ENCODE measurements at places on chromosomes 11 and 22.

DNA sequence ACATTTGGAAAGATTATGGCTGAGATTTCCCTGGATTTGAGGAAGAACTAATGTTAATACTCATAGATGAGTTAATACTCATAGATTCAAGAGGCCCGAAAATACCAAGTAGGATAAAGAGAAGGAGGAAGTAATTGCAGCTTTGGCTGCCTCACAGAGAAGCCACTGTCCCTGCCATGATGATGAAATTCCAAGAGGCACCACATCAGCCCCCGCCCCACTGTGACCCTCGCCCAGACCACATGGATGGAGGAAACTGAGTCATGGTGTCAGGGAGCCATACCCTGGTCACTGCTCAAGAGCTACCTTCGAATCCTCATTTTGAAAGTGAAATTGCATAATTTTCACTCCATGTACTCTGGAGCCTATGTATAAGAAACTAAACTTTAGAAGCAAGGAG is 92.9 kb upstream of the SLC22A12 start:
- no peak for DNase-seq

GRCh38 chr11:95066716-95067038 is at the start of gene SRSF8:
SRSF8 (plus strand) TSS chr11:95066919; CDS start chr11:95067227, 308 bp downstream.
- no peak for DNase-seq

DNA sequence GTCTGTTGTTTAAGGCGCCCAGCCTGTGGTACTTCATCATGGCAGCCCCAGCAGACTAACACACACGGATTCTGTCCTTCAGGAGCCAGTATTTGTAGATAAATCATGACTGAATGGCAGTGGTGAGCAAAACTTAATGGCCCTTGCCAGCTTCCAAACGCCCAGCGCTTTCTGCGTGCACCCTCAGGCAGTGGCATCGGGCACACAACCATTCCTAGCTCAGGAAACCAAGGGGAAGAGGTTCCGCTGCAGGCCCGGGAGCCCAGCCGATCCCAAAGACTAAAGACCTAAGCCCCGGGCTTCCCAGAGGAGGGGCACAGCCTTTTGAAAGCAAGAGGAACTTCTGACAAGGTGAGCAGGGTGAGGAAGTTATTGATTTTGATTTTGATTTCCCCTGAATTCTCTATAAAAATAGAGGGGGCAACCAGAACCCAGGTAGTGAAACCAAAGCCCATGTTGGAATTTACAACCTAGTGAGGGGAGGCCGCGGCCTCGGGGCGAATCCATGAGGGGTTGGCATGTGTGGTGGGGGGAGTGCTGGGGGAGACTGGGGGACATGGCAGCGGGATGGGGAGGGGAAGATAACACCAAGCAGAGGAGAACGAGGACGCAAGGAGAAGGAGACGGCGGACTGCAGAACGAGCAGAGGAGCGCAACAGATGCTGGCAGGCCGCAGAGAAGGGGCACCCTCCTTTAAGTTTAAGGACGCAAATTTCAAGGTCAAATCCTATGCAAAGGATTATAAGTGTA is 79.9 kb upstream of the SEPTIN5 start:
- DNase-seq, result no peak

GRCh38 chr11:77223797-77224196 is 77.7 kb downstream of the GDPD4 start:
- no peak for DNase-seq

- no peak for DNase-seq
Measured at GRCh38 chr11:109957601-109958000, 135.6 kb upstream of the ZC3H12C start.

GRCh38 chr22:28017558-28017820 is 98.4 kb upstream of the PITPNB start:
- no peak for DNase-seq

- DNase-seq, result no peak
Measured at GRCh38 chr11:10606536-10607208, 38.2 kb upstream of the LYVE1 start.

DNA sequence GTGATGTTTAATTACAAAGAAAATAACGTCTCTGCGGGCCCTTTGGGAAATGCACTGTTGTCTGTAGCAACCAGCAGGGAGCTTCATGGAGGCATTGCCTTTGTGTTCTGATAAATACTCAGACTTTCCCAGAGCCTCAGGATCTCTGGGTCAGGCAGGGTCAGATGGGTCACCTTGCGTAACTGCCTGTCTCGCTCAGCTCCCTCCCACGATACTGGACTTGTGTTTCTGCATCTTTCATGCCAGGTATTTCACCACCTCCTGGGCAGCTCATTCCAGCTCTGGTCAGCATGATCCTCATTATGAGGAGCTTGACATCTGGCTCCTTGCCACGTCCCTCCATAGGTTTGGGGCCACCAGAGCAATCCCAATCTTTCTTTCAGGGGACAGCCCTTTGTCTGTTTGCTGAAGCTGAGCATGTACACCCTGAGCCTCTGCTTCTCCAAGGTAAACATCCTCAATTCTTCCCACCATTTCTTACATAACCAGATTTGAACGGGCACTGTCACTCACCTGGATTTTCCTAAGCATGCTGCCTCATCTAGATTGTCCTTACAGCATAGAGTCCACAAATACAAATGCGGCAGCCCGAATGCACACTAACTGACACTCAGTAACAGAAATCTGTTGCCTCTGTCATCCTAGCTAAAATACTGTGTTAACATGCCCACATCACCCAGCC is 162.3 kb downstream of the LARGE1 start:
- DNase-seq, result no peak

GRCh38 chr11:111324277-111324720 is 26.0 kb downstream of the POU2AF3 start:
- no peak for DNase-seq

DNA sequence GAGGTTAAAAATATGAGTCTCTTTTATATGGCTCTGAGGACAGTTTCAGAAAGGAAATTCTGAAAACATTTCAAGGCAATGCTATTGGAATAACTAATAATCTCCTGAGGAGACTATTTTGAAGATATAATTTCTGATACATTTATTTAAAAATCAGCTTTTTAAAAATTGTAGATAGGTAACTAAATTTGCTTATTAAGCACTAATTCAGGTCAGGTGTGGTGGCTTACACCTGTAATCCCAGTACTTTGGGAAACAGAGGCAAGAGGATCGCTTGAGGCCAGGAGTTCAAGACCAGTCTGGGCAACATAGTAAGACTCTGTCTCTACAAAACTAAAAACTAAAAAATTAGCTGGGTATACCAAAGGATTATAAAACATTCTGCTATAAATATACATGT is 17.0 kb downstream of the ZDHHC13 start:
- DNase-seq, result no peak

- DNase-seq, result no peak
Measured at GRCh38 chr11:65506772-65507505, 8.1 kb downstream of the MALAT1 start.

DNA sequence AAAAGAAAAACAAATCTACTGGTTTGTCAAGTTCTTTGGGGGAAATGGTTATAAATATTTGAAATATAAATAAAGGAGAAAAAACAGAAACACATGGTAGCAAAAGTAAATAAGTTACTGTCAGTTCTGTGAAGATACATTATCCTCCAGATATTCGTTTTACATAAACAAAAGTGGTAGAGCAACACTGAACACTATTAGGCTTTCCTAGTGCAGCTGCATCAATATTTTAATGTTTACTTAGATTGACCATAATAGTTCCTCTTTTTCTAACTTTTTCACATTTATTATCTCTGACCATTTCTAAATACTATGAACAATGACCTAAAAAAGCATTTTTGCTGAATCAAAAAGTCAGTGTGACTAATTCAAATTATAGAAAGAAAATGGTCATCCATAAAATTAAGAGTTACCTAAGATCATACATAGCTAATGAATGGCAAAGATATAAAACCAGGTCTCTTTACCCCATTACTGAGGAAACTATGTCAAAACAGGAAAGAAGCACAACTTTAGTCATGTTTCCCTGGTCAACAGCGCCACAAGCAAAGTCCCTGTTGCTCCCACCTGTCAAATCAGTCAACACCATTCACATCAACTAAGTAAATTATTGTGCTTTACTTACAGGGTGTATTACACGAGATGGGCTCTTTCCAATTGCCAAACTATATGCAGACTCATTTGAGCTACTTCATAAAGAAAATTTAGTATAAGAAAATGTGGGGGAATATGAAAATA is 38.5 kb downstream of the SBF2 start:
- no peak for DNase-seq

GRCh38 chr11:59528711-59529110 is 17.4 kb downstream of the OR4D9 start:
- DNase-seq, result no peak

- DNase-seq, result no peak
Measured at GRCh38 chr22:35997438-35997837, 31.2 kb downstream of the RBFOX2 start.

- no peak for DNase-seq
Measured at GRCh38 chr11:46386674-46387073, 4.9 kb downstream of the CHRM4 start.

- DNase-seq, result no peak
Measured at GRCh38 chr11:15539645-15540044, 424.9 kb downstream of the INSC start.

GRCh38 chr11:103257360-103257759 is 148.1 kb downstream of the DYNC2H1 start:
- DNase-seq, result no peak

DNA sequence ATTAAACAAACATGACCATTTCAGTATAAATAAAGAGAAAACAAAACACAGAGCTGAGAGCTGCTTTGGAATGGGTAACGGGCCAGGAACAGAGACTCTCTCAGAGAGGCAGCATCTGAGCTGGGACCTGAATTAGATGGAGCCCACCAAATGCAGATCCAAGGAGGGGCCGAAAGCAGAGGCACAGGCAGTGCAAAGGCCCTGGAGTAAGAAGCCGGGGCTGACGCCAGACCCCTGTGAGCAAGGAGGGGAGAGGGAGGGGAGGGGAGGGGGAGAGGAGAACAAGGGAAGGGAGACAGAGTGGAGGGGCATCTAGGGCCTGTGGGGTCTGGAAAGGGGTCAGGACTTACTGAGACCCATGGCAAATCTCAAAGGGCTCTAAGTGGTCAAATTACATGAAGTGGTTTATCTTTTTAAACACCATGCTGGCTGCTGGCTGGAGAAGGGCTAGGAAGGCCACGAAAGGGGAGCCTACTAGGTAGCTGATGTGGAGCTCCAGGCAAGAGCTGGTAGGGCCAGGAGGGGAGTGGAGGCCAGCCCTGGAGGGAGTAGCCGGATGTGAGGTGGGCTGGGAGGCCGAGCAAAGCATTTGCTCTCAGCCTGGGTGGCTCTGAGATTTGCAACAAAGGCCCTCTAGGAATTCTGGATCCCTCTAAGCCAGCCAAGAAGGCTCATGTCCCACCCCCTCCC is 3.2 kb downstream of the OSBPL5 start:
- DNase-seq, result no peak

GRCh38 chr11:65972116-65972515 is 10.6 kb downstream of the SART1 start:
- DNase-seq, result no peak

DNA sequence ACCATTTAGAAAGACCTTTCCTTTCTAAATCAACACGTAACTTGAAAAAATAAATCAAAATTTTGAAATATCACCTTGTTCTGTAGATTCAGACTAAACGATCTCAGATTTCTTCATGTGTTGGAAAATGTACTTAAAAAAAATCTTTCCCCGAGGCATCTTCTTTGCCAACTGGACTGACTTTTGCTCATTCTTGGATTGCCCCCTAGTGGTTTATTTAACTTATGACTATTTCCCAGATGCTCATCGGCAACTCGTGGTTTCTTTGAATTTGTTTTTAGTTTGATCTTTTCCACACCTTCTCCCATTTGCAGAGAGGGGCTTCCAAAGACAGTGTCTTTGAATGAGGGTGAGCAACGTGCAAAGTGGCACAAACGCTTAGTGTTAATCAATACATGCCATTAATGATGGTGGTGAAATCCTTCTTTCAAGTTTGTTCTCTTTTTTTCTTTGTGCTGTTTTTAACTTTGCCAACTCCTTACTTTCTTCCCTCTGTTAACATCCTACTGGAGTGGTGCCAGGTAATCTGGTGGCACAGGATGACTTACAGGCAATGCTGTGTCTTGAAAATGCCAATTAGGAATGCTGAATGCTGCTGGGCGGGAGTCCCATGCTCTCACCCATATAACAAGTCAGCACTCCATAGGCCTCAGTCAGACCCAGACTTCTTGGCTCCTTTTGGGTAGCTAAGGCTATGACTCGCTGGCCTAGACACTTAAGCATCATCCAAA is 18.3 kb downstream of the PRSS23 start:
- peak; percentile 67 for DNase-seq

- no peak for DNase-seq
Measured at GRCh38 chr11:17840101-17840548, 105.5 kb downstream of the KCNC1 start.

DNA sequence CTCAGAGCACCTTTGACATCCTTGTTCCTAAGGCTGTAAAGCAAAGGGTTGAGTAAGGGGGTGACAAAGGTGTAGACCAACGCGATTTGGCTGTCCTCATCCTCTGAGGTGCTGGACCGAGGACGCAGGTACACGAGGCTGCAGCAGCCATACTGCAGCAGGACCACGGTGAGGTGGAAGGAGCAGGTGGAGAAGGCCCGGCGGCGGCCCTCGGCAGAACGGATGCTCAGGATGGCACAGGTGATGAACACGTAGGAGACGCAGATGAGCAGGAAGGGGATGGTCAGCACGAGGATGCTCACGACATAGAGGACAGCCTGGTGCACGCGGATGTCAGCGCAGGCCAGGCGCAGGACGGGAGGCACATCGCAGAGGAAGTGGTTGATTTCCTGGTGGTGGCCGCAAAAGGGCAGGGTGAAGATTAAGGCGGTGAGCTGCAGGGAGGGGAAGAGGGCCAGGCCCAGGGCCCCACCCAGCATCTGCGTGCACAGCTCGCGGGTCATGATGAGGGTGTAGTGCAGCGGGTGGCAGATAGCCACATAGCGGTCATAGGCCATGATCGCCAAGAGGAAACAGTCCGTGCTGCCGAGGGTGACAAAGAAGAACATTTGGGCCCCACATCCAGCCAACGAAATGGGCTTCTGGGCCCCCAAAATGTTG is 632 bp downstream of the OR10Q1 start:
- DNase-seq, result no peak

DNA sequence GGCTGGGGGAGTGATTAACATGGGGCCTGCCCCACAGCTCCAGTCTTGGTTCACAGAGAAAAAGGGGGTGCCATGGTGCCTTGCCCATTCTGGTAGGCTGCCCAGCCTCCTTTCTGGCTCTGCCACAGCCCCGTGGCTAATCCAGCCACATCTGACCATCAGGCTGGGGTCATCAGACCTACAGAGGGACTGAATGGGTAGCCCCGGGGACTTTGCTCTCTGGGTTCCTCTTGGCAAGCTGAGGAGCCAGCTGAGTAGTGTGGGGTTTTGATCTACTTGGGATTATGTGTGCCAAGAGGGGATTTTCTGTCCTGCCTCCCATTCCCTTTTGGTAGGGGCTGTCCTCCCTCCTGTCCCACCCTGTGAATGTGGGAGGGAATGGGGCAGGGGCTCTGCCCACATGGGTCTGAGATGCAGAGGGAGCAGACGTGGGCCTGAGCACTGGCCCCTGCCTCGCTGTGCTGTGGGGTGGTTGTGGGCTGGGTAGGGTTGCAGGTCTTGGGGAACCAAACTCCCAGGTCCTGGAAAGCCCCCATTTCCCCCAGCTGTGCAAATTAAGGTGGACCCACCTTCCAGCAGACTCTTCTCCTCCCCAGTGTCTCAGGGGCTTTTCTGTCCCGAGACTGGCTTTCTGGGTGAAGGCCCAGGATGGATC is 32.0 kb downstream of the CD82 start:
- DNase-seq, result no peak
